AG09319 (cell line): ENCODE measurements at places on chromosomes 12 and 14.

DNA sequence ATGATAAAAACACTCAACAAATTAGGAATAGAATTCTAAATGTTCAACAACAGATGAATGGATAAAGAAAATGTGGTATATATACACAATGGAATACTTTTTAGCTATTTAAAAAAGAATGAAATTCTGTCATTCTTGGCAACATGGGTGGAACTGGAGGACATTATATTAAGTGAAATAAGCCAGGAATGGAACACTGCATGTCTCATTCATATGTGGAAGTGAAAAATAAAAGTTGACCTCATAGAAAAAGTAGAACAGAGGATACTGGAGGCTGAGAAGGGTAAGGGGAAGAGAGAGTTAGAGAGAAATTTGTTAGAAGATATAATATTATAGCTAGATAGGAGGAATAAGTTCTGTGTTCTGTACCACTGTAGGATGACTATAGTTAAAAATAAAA, 35.8 kb upstream of the ZFP36L1 start:
- DNase-seq: no peak

- DNase-seq: no peak
These were observed 279.9 kb downstream of the FBXL14 start for GRCh38 chr12:1314523-1314922.

DNA sequence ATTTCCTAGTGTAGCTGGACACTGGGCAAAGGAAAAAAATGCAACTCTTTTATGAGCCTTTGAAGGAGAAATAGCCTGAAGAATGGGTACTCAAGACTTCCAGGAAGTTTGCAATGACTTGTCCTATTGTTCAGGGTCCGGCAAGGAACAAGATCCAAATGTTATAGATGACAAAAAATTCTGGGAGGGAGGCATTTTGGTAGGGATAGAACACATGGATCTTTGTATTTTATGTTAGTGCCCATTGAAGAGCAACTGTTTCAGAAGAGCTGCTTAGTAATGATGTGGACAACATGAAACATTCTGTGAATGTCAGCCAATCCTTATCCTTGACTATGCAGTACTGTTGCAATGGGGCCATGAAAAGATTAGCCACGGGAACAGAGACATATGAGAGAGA, 138.0 kb downstream of the MGAT4C start:
- no peak for DNase-seq

DNA sequence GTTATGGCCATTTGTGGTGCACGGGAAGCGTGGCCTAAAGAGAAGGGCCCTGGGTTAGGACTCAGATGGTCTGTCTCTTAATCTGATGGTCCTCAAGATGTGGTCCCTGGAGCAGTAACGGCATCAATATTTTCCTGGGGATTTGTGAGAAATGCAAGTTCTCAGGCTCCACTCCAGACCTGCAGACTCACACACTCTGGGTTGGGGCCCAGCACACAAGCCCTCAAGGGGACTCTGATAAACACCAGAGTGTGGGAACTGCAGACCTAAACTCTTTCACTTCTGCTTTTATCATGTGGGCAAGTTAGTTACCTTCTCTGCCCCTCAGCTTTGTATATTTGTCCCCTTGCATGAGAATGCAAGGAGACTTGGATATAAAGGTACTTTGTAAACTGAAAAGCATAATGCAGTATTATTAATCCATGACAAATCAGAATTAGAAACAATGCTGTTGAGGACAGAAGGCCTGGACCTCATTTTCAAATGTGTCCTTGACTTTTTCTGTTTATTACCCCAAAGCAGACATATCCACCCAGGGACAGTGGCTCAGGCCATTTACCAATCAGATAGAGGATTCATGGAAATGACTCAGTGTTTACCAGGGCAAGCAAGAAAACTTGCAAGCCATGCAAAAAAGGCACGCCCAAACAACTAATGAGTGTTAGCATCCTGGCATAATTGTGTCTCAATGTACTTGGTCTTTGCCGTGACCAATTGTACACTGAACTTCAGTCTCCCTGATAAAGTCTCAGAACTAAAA, 157.0 kb downstream of the ASCL1 start:
- no peak for DNase-seq

DNA sequence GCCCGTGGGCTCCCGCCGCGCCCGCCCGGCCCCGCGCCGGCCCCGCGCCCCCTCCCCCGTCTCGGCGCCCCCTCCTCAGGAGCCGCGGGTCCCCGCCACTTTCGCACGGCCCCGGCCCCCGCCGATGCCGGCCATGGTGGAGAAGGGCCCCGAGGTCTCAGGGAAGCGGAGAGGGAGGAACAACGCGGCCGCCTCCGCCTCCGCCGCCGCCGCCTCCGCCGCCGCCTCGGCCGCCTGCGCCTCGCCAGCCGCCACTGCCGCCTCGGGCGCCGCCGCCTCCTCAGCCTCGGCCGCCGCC, 263 bp downstream of the RCOR1 start:
- DNase-seq: no peak

DNA sequence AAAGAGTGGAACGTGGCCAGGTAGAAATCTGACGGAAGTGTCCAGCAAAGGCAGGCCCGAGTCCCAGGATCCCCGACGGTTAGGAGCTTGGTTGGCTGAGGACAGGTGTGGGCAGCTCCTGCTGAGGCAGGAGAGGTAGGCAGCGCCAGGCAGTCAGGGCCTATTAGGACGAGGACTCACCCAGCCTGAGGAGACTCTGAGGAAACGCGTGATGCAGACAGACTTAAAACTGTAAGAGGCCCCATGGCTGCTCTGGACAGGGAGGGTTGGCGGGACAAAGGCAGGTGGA, 255.7 kb upstream of the SFSWAP start:
- DNase-seq: no peak

DNA sequence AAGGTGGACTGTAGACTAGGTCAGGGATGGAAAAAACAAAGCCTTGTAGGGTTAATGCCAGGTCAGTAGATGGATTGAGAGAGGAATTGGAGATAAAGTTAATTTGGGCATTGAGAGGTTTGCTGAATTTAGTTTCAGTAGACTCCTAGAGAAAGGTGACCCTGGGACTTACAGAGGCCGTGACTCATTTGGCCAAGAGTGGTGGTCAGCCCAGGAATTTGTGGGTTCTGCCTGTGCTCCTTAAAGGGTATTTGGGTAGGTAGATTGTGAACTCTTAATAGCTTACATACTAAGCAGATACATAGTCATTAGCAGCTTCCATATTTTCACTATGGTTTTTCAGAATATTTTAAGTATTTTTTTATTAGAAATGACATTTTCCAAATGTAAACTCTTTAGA, 21.8 kb downstream of the PLEKHA5 start:
- no peak for DNase-seq

GRCh38 chr14:100406505-100407131, 83.5 kb downstream of the SLC25A47 start:
- DNase-seq: no peak

- no peak for DNase-seq
These were observed 19.8 kb downstream of the XRCC3 start for GRCh38 chr14:103695296-103696069.

DNA sequence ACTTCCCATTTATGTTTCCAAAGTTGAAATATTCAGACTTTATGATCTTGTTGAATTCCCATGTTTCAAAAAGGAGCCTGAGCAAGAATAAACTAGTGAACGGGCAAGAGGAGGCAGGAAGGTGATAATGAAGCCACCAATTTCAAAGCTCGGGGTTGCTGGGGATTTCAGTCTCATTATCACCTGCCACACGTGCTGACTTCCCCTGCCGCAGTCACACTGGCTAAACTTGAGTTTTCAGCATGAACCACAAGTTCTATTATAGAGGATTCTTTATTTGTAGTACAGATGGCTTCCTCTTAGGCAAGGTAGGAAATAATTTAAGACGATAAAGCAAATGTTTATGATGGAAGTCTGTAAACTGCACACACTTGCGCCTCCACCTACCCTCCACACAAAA, 18.1 kb upstream of the DIABLO start:
- no peak for DNase-seq

GRCh38 chr12:132635076-132635955, 16.7 kb downstream of the P2RX2 start:
- no peak for DNase-seq

DNA sequence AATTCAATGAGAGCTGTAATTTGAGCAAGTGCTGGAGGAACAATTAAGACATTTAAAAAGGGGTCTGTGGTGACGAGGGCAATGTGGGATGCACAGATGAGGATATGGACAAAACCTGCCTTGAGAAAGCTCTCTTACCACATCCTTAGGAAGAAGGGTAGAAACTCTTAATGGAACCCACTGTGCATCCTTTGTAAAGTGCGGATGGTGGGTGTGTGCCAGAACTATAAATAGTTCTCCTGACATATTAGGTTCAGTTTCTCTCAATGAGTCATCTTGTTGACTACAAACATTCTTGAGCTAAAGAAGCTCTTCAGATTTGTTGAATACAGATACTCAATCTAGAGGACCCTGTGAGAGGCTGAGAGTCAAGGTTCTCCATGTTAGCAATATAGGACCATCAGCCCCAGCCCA, 106.1 kb upstream of the ANO4 start:
- no peak for DNase-seq

DNA sequence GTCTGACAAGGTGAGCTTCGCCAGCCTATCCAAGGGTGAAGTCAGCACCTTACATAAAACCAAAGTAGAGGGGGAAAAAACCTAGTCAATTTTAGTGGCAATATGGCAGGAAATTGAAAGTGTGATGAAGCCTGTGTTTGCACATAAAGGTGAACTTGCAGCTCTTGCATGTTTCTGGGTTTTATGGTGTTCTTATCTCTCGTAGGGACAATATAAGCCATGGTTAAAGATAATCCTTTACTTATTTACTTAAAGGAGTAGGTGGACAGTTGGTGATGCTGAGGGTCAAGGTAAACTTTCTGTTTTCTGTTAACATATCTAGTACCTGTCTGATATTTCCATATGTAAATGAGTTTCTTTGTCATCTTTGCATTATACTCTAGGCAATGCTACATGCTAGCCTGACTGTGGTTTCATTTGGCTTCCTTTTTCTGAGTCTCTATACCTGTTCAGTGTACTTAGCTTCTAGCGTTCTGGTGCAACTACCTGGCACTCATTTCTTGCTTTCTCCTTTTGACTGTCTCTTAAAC, 32.8 kb downstream of the CCDC91 start:
- DNase-seq: no peak

GRCh38 chr12:104929977-104930376, 28.1 kb downstream of the SLC41A2 start:
- no peak for DNase-seq

DNA sequence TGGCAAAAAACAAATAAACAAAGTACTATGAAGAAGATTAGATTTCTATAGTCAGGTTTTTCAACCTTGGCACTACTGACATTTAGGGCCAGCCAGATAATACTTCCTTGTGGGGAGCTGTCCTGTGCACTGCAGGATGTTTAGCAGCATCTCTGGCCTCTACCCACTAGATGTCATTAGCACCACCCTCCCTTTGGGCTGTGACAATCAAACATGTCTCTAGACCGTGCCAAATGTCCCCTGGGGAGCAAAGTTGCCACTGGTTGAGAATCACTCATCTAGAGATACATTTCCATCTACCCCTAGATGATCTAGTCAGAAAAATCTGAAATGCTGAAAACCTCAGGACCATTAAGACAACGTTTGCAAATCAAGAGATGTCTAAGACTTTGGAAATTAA, 29.9 kb downstream of the SRRM4 start:
- DNase-seq: no peak

- peak; percentile 24 for DNase-seq
These were observed 12.1 kb upstream of the NTN4 start for GRCh38 chr12:95802482-95803270.

DNA sequence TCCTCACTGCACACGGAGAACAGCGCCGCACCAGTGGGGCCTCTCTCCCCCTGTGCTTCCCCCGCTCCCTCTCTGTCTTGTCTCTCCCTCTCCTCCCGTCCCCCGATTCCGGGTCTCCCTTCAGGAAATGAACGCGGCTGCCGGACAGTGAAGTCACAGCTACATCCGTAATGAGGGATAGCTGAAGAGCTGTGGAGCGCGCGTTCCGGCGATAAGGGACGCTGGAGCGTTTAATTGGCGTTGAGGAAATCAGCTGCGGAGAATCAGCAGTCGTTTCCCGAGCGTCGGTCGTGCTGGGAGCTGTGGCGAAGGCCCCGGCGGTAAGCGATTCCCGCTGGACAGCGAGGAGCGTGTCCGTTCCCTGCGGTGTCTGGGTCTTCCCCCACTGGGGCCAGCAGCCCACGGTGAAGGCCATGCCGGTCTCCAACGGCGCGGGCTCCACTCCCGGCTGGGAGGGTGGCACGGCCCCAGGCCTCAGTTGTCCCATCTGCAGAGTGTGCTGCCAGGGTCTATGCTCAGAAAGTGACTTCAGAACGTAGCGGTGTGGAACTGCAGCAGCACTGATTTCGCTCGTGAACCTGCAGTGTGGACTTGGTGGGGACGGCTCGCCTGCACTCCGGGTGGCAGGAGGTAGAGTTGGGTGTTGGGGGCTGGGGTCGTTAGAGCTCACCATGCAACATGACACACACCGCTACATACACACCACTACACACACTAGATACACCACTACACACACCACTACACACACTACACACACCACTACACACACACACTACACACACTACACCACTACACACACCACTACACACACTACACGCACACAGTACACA, 10.9 kb downstream of the NOC4L start:
- no peak for DNase-seq

- DNase-seq: no peak
These were observed 27.8 kb upstream of the NEDD1 start for GRCh38 chr12:96879301-96879700.
